ENCODE measurements at places on chromosomes 6 and 20.

DNA sequence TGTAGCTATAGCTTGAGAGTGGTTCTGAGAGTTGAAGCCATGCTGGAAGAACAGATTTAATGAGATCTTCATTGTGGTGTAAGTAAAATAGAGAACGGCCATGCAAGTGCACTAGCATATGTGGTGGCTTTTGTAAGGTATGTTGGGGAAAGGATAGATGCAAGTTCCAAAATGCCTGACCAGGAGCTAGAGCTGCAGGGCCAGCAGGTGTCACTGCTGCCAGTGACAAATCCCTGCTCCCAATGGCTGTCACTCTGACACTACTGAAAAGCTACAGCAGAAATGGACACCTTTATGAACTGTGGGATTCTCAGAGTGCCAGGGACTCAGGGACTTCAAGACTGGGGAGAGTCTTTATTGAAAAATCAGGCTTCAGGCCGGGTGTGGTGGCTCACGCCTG, 23.1 kb upstream of the VIP start:
- DNase-seq: peak; percentile 5

DNA sequence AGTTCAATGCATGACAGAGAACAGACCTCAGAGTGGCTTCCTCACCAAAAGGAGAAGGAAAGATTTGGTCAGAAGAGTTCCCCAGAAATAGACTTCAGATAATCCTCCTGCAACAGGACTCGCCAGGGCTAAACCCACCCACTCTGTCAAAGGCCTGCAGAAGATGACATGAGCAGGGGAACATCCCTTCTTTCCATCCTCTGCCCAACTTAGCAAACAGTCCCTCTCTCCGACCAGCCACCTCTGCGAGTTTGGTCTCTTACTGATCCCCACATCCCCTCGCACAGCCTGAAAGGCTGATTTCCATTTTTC, 7.5 kb downstream of the NFATC2 start:
- DNase-seq: no peak

DNA sequence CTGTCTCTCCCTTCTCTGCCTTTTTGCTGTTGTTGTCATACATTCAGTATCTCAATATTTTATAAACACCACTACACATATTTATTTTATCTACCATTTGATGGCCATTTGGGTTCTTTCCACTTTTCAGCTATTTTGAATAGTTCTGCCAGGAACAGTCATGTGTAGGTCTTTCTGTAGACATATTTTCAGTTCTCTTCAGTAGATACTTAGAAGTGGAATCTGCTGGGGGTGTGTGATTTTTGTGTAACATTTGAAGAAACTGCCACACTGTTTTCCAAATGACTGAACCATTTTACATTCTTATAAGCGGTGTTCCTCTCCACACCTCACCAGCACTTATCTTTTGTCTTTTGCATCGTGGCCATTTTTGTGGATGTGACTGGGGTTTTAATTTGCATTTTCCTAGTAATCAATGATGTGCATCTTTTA, 197.7 kb downstream of the ARID1B start:
- no peak for DNase-seq

DNA sequence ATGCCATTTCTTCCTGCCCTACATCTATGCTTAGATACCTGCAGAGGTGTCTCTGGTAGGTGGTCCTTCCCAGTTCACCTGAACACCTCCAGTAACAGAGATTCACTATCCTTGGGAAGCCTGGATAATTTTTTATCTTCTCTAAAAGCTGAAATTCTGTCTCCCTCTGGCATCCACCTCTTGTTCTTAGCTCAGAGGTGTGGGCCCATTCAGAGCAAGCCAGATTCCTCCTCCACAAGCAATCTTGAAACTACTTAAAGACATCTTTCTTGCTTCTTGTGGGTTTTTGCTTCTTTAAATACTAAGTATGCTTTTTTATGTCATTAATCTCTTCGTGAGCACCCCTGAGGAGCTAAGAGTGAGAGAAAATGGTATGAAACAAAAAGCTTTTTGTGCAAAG, 10.4 kb upstream of the SNRPB2 start:
- no peak for DNase-seq

- DNase-seq: no peak
These were observed 10.2 kb downstream of the TRIM10 start for GRCh38 chr6:30150671-30151395.

Measured in PC-3 (cell line).